RKO (cell line): ENCODE measurements at places on chromosomes 2 and 18.

- no peak for DNase-seq
Measured at GRCh38 chr2:168356477-168356835, 99.6 kb upstream of the CERS6 start.

GRCh38 chr2:156191527-156191926 lies 141.0 kb downstream of the NR4A2 start:
- no peak for DNase-seq

- DNase-seq: peak; percentile 15
Measured at GRCh38 chr2:56590611-56591010, 406.8 kb downstream of the CCDC85A start.

- DNase-seq: no peak
Measured at GRCh38 chr2:16862471-16862870, 196.8 kb upstream of the CYRIA start.

- DNase-seq: peak; percentile 19
Measured at GRCh38 chr18:12604445-12605007, 53.4 kb downstream of the SPIRE1 start.

DNA sequence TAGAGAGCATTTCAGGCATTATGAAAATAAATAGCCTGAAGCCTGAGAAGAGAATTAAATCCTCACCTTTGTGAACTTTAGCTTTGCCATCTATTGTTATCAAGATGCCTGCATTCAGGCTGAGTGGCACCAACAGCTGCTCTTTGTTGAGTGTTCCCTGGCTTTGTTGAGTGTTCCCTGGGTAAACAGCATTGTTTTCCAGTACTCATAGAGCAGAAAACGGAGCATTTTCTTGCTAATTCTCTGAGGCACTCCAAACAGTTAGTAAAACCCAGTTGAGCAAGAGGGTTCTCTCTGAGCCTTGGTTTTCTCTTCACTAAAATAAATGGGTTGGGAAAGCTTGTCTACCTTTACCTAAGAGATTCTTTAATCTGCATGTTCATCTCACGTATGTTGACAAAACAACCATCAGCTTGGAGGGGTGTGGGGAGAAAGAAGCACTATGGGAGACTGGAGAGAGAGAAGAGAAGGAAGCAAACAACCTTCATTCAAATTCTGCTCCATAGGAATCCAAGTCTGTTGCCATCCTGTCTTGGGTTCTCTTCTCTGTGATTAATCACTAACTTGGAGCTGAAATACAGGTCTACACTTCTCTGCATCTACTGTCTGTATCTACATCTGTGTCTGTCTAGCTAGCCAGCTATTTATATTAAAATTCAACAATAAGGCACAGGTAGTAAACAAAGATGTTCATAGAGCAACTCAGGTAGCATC lies 567.0 kb upstream of the SOX11 start:
- DNase-seq: no peak

DNA sequence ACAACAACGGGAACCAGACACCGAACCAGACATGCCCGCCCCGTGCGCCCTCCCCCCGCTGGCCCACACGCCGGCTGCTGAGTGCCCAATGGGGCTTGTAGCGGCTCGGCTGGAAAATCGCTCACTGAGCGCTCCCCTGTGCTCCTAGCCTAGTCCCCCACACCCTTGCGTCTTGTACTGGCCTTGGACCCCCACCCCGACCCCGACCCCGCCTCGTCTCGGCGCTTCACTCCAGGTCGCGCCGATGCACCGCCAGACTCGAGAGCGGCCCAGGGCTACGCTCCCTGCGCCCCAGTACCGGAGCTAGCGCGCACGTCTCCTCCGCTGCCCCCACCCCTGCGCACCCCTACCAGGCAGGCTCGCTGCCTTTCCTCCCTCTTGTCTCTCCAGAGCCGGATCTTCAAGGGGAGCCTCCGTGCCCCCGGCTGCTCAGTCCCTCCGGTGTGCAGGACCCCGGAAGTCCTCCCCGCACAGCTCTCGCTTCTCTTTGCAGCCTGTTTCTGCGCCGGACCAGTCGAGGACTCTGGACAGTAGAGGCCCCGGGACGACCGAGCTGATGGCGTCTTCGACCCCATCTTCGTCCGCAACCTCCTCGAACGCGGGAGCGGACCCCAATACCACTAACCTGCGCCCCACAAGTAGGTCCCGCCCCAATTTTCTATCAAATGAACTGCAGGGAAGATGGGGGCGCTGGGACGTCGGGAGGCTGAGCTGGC lies 1.5 kb downstream of the GAD1 start:
- DNase-seq: no peak
